Regular cardiac myocyte (primary cell): ENCODE measurements at places on chromosomes 4 and X. TPM values are rescaled to one million over a fixed set of nuclear protein-coding genes. Genes with fewer than 3 reads are reported as not detected.

BGN gene
- total RNA-seq = 43.9 and 56.4 TPM in 2 replicates

FHDC1 gene
- under 0.01 and 0.19 TPM in 2 replicates for total RNA-seq

VCX3B gene
- not detected in 2 replicates for total RNA-seq

REST gene
- total RNA-seq = 23.4 and 40.6 TPM in 2 replicates

CFP gene
- total RNA-seq = under 0.01 and 0.19 TPM in 2 replicates

RHOXF2 gene
- total RNA-seq = not detected in 2 replicates
